ENCODE measurements at places on chromosomes 5 and 9.

GRCh38 chr5:159018855-159019254 lies 80.9 kb downstream of the EBF1 start:
- DNase-seq, result no peak

GRCh38 chr5:16061163-16061562 lies 118.4 kb downstream of the MARCHF11 start:
- no peak for DNase-seq

DNA sequence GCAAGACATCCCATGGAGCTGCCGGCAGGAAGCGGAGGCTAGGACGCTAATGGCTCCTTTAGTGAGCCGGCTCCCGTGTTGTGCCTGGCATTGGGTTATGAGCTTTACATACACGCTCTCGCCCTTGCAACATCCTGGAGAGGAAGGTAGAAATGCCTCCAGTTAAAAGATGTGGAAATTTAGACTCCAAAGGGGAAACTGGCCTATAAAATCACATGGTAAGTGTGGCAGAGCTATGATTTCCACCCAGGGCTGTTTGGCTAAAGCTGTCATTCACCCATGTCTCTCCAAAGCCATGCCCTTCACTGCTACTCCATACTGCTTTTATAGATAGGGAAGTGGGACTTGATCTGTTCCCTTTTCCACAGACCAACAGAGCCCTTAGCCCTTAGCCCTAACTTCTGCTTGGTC lies 5.2 kb downstream of the GM2A start:
- DNase-seq, result no peak

DNA sequence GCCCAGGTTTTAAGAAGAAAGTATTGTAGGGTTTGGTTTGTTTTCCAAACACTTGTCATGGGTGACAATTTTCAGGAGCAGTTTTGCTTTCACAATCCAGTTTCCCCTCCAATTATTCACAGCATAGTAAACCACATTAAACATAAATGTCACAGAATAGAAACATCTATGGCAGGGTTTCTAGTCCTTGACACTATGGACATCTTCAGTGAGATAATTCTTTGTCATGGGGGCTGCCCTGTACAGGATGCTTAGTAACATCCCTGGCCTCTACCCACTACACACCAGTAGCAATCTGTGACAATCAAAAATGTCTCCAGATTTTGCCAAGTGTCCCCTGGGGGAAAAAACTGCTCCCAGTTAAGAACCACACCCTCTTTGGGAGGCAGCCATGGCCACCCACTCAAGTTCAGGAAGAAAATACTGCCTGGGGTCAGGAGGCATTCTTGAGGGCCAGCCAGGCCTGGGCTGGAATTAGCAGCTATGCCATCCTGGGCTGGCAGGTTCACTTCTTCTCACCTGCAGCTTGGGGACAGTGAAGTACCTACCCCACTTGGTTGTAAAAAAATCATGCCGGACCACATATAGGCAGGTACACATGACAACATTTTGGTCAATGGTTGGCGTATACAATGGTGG lies 116.3 kb downstream of the HSD17B3 start:
- no peak for DNase-seq

GRCh38 chr5:172350212-172351181 lies 66.9 kb upstream of the UBTD2 start:
- no peak for DNase-seq

DNA sequence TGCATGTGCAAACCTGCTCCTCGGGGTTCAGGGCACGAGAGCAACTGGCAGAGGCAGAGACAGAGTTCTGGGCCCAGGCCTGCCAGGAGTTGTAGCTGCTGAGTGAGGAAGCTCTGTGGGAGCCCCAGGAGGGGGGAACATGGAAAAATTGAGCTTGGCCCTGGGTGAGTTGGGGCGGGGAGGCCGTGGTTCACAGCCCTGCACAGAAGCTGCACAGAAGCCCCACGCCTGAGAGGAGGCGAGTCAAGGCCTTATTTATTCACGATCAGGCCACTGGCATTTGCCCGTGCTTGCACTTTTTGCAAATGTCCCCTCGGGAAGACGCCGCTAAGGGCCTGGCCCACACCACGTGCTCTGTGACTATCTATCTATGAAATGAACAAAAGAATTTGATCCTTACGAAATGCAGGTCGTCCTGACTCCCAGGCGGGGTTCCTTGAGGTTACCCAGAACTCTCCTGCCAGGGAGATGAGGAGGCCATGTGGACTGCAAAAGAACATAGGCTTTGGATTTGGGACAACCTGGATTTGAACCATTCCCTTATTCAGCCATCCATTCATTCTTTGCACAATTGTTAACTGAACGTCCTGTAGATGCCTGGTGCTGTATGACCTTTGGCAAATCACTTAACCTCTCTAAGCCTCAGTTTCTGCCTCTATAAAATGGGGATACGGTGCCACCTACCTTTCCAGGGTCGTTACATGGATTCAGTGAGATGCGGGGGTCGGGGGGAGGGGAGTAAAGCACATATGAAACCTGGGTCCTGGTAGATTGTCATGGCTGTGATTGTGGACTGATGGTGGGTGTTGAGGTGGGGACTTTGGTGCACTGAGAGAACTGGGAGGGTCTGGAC lies 17.9 kb downstream of the COL27A1 start:
- no peak for DNase-seq

DNA sequence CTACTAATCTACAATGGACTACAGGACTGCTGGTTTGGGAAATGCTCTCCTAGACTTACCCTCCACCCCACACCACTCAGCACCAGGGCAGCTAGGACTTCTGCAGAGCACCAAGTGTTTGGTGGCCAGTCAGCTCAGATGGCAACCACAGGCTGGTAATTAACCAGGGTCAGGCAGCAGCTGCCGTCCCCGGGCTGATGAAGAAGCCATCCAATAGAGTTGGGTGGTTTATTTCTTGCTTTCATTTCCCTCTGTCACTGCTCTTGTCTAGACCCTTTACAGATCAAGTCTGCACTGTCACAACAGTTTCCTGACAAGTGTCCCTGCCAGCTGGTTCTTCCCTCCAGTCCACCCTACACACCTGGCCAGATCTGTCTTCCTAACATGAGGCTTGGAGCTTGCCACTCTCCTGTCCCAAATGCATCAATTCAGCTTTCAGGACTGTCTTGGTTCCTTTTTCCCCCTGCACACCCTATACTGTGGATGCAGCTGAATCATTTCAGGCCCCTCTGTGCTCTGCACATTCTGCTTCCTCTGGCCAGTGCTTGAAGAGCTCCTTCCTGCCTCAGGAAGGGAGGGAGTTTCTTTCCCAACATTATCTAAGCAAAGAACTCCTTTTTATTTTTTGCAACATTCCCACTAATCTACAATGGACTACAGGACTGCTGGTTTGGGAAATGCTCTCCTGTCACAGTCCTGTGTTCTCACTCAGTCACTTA lies 30.2 kb upstream of the HSPA9 start:
- DNase-seq, result no peak

- no peak for DNase-seq
These were observed 1.6 kb upstream of the CD274 start for GRCh38 chr9:5448461-5449435.

DNA sequence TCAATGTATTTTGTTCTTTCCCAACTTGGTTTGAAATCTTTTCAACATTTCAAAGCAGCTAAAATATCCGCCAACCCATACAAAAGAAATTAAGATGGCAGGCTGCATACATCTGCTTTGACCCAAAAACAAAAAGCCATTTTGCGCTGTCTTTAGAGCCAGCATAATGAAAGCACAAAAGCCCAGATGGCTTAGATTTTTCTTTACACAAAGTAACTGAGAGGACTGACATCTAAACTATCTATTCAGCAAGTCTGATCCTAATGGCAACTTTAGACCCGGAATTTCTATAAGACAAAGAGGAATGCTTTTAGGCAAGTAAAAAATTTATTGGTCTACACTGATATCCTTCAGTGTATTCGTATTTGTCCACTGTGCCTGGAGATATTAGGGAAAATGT lies 86.3 kb downstream of the MYO10 start:
- DNase-seq, result no peak

- DNase-seq, result no peak
These were observed 12.0 kb upstream of the SSBP2 start for GRCh38 chr5:81762853-81763252.

- no peak for DNase-seq
These were observed 1726.4 kb upstream of the NUDT12 start for GRCh38 chr5:105288946-105289345.
